ENCODE measurements at places on chromosomes 6 and 20.

DNA sequence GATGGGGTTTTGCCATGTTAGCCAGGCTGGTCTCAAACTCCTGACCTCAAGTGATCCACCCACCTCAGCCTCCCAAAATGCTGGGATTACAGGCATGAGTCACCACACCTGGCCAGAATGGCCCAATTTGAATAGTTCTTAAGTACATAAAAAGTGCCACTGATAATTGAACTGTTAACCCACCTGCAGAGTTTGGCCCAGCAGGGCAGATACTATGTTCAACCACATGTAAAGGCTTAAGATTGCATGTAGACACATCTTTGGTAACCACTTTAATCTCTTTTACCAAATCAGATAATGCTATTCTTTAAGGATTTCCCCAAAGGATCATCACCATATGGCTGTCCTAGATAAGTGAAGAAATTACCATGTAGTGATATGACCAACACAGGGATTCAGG lies 21.3 kb upstream of the SGK1 start:
- DNase-seq = no peak

DNA sequence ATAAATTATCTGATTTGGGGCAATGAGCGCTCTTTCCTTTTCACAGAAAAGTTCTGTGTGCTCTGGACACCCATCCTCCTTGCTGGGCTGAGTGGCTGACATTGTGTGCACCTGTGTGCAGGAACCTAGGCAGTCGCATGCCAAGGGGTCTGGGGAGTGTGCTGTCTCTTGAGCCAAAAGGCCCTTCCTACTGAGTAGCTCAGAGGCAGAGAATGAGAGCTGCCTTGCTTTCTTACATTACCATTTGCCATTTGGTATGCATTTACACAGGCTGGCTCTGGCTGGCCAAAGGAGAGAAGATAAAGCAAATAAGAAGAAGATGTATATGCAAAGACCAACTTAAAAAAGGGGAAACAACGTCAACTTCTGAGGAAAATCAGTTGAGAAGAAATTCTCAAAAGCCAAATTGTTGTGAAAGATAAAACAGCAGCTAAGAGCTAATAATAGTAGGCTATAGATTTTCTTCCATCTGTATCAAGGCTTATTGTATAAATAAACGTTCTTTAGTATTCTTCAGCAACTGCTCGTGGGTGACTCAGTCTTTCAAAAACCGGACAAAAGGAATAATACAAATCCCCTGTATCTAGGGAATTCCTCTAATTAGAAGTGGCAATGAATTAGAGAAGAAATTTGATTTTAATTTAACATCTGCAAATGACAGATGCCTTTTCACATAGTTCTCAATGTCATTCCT lies 121.9 kb downstream of the INSM1 start:
- no peak for DNase-seq

DNA sequence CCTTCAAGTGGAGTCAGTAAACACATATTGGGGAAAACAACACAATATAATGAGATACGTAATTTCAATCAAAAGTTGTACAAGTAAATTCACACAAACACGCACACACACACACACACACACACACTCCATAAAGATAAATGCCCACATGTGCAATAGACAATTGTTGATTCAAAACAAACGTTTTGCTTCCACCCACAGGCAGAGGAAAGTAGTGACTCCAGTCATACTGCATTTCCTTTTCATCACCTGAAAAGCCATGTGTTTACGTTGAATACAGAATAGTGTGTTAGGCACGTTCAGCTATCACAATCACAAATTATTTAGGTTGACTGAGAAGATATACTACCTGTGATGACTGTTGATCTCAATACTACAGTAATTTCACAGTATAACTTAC lies 443.8 kb upstream of the MANEA start:
- DNase-seq = peak; percentile 16

- peak; percentile 26 for DNase-seq
Observed at GRCh38 chr20:23528867-23529431, 38.0 kb downstream of the CST8 start.

DNA sequence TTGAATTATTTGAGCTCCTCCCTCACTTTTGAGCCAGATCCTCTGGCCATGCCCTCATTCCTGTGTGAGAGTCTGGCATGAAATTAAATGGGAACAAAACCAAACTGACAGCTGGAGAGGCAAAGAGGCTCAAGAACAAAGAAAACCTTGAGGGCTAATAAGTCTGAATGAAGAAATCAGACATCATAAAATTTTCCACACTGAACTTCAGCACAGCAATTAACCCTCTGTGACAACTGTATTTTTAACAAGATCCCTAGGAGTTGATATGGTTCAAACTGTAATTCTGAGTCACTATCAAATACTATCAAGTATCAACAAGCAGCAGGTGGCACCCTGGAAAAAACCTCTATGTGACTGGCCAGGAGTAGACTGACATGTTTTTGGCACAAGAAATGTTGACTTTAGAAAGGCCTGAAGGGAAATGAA lies 109.4 kb upstream of the EMILIN3 start:
- no peak for DNase-seq

- no peak for DNase-seq
Observed at GRCh38 chr20:49409302-49409974, 73.0 kb downstream of the KCNB1 start.

GRCh38 chr20:39825524-39825923 lies 863.4 kb downstream of the DHX35 start:
- DNase-seq = no peak

DNA sequence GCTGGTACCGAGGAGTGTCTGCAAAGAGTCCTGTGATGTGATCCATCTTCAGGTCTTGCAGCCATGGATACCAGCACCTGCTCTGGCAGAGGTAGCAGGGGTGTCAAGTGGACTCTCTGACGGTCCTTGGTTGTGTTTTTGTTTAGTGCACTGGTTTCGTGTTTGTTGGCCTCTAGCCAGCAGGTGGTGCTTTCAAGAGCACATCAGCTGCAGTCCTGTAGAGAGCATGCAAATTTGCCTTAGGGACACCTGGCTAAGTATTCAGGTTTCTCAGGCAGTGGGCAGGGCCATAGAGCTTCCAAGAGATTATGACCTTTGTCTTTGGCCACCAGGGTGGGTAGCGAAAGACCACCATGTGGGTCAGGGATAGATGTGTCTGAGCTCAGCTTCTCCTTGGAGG lies 14.5 kb upstream of the RGS17 start:
- DNase-seq = no peak

DNA sequence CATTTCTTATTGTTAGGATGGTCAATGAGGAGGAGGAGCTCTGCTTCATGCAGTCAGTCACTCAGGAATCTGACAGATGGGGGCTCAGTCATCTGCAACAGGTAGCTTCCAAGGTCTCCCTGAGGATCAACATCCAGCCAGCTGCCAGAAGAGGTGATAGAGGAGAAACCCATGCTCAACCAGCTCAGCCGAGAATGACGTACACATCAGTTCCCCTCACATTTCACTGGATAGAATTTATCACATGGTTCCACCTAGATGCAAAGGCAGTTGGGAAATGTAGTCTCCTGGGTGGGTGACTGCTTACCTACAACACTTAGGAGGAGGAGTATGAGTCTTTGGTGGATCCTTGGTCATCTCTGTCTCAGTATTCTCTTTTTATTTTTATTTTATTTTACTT lies 144.5 kb downstream of the CEBPB start:
- DNase-seq = peak; percentile 68

- DNase-seq = no peak
Observed at GRCh38 chr6:37177935-37178517, 8.1 kb downstream of the PIM1 start.

- DNase-seq = no peak
Observed at GRCh38 chr20:49914310-49915117, 815 bp downstream of the SPATA2 start.

DNA sequence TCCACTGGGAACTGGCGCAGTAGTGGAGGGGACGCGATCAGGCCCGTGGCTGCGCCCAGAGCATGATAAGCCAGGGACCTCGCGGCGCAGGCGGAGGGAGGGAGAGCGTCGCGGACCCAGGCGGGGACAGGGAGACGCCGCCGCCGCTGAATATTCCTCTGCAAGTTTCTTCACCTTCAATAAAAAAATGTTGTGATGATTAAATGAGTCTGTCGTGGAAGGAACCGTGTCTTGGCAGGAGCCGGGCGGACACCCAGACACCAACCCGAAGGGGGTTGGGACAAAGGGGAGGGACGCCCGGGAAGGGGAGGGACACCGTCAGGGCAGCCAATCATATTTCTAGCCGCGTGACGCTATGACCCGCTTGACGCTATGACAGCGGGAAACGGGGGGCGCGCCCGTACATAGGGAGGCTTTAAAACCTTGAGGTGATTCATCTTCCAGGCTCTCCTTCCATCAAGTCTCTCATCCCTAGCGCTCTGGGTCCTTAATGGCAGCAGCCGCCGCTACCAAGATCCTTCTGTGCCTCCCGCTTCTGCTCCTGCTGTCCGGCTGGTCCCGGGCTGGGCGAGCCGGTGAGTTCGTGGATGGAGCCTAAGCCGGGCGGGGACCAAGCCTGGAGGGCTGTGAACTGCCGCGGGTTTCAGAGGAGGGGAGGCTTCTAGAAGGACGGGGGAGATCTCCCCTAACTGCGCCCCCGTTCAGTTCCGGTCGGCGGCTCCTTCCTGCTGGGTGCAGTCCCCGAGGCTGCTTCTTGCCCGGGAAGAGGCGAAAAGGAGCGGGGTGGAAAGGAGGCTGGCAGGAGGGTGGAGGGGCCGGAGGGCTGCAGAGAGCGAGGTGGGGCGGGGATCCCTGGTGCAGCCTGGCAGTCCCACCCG lies at the start of gene ULBP2:
TSS of gene ULBP2 (plus strand) at position 432 of the 878 bp plus-strand sequence. CDS start at position 491, 59 bp downstream.
- DNase-seq = peak; percentile 75

DNA sequence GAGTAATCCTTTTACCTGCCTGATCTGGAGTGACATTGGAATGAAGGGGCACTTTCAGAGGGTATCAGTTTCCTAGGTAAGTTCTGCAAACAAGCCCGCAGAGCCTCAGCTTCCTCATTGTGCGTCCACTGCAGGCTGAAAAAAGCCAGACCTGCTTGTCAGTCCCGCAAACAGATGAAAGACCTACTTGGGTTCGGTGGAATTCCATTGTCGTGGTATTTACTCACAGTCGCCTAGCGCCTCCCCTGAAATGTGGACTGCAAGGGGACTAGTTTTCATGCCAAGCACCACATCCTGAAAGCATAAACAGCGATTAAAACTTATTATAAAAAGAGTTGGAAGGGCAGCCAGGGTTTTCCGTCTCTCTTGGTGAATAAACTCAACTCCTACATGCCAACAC lies 121.5 kb downstream of the PAX1 start:
- no peak for DNase-seq

GRCh38 chr6:20771409-20771808 lies 237.2 kb downstream of the CDKAL1 start:
- DNase-seq = no peak

GRCh38 chr6:112695001-112695400 lies 347.9 kb downstream of the RFPL4B start:
- DNase-seq = no peak

DNA sequence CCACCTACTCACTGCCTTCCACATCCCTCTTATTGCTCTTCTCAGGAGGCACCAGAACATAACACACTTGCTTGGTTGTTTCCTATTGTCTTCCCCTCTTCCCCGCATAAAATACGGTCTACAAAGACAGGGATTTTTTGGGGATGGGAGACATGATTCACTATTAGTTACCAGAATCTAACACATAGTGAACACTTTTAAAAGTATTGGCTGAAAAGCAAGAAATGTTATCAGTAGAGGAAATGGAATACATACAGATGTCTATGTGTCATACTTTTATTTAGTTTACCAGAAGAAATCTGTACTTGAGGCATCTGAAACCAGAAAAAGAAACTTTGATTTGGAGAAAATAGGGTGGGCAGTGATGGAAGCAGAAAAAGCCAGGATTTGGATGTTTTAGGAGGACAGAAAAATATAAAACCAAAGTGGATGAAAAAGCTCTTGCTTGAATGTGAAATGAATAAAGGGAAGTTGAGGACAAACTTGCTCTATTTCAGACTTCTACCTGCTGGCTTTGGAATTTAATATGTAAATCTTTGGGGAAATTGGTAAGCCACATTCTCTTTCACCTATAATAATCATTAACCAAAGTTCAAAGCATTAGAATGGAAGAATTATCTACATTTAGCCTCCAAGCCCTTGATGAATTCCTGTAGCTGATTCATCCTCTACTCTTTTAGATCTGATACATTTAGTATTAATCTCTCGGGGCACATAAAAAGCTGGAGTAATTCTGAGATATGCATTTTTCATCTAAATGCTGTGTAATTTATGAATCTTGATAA lies 82.6 kb downstream of the DOK5 start:
- no peak for DNase-seq

- DNase-seq = peak; percentile 76
Observed at GRCh38 chr6:73134588-73134987, 90.7 kb downstream of the KHDC1L start.

DNA sequence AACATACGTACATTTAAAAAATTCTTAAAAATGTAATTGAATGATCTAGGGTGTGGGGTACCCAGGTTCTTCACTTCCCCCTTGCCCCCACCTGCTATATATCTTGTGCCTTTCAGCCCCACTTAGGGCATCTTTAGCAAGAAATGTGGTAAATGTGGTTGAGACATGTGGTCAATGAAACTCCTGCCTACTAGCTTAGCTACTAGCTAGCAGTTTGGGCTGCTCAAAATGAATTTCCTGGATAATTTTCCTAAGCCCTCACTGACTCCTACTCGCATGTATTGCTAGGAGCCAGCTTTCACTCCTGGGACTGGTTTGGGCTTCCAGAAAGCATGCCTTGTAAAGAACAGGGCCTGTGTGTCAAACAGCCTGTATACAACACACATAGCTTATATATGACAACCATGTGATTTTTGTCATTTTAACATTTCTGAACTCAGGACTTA lies 257.3 kb downstream of the ATXN1 start:
- no peak for DNase-seq

DNA sequence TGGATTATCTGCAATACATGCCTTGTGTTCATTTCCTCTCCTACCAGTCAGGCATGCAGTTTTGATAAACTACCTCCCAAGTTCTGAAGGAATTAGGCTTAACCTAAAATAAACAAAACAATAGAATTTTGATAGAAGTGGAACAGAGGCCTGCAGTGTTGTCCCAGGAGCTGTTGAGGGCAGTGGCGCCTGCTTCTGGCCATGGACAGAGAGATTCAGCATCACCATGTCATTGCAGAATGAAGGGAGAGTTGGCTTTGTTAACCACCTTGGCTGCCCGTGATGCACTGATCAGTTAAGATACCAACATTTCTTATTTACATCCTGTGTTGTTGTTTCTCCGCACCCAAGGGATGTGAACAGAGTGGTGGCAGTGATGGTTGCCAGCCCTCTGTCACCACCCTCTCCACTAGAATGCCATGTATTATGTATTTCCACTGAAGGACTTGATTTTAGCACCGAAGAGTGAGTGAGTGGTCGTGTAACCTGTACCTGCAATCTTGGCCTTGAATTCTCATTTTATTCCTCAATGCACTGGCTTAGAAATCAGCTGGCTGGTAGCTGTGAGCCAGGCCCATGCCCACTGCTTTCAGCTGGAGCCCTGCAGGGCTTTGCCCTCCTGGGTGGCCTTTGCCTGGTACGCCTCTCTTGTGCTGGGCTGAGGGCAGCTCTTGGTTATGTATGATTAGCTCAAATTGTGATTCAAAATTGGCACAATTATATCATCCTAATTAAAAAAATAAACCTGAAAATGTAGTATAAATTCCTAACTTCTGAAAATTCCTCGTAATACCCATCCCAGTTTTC lies 56.5 kb downstream of the SHLD1 start:
- no peak for DNase-seq
